Trophoblast cell (in vitro differentiated cells and primary cell): ENCODE measurements at places on chromosomes 4 and X.

DNA sequence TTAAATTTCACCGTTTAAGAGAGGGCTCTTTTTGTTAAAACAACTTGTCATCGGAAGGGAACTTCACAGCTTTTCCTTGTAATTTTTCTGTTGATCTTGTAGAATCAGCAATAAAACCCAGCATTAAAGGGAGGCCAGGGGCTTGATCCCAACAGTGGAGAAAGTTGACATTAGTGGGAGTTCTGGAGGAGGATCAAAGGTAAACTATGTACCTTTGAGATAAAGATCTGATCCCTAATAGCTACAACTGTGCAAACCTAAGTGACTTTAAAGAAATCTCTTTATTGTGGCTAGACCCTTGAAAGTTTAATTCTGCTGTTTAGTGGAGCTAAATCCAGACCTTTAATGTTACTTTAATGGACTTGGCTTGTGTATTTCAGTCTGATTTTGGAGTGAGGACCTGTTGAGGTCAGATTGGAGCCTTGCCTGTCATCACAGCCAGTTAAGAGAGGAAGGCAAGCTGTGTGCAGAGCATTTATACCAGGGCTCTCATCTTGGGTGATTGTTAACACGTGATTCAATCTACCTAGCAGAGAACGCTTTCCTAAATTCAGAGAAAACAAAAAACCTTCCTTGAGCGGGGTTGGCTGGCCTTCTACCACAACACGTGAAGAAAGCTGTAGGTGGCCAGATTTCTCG lies 1.7 kb downstream of the DOCK11 start:
- DNase-seq = no peak

- no peak for DNase-seq
Observed at GRCh38 chr4:136742333-136742732, 790.0 kb downstream of the PCDH18 start.

- DNase-seq = no peak
Observed at GRCh38 chr4:30836231-30836630, 116.1 kb downstream of the PCDH7 start.

DNA sequence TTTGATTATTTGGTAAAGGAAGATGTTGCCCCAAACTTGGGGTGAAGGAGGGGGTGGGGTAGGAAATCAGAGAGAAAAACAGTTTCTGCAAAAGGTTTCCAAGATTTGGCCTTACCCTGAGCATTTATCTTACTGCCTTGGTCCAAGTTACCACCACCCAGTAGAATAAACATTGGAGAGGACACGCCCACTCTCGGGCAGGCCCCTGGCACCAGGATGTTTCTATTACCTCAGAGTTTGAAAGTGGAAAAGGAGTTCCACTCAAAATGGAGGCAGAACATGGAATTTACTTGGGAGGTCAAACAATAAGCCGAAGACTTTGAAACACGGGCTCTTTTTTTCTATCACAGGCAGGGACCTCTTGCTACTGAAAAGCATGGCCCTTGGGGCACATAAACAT lies 113.7 kb downstream of the CHRNA9 start:
- no peak for DNase-seq
